ENCODE measurements at places on chromosomes 3 and 15.

- no peak for DNase-seq
These were observed 188.1 kb downstream of the THRB start for GRCh38 chr3:24306518-24306917.

DNA sequence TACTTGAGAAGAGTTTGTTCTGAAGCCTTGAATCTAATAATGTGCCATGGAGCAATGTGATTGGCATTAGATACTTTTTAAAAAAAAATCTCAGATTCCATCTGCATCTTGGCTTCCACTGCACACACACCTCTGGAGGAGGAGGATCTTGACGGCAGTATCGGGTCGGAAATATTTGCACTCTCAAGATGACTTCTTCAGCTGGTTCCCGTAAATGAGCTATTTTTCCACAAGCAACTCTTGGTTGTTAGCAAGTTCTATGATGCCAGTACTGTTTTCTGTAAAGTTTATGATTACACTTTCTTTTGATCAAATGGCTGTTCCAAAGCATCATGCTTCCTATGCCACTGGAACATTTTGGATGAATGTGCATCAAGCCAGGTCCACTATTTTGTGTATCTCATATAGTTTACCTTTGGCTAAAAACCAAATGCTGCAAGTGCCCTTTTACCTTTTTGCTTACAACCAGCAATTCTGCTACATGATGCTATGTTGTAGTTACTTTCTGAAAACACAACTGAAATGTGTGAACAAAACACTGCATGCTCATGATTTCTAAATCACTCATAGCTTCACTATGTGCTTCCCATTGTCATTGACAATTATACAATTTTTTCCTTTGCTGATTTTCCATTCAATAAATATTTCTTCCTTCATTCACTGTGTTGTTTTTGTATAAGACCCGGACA lies 43.8 kb downstream of the CCR3 start:
- no peak for DNase-seq

DNA sequence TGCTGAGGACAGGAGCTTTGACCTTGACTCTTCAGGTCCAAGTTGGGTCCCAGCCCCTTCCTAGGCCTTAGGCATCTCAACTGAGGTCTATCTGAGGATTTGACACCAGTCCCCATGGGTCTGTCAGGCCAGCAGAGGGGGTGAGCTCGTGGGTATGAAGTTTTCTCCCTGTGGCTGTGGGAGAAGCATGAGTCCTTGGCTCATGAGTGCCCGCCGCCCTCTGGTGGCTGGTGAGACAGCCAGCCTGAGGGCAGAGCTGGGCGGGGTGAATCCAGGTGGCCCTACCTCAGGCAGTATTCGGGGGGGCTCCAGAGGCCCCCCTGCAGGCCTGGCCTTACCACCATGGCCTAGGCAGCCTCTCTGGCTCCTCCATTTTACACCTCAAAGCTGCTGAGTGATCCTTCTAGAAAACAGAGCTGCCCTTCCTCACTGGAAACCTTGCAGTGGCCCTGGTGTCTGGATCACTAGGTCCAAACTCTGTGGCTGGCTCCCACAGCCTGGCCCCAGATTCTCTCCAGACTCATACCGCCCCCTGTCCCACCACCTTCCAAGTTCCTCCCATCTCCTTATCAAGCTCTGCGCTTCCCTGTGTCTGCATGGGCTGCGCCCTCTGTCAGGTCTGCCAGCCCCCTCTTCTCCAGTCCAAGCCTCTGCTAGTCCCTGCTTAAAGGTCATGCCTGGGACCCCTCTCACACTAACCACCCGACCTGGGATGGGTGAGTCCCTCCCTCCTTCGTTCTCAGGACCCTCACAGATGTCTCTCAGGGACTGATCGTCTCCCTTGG lies 16.1 kb downstream of the SH2D7 start:
- peak; percentile 57 for DNase-seq

DNA sequence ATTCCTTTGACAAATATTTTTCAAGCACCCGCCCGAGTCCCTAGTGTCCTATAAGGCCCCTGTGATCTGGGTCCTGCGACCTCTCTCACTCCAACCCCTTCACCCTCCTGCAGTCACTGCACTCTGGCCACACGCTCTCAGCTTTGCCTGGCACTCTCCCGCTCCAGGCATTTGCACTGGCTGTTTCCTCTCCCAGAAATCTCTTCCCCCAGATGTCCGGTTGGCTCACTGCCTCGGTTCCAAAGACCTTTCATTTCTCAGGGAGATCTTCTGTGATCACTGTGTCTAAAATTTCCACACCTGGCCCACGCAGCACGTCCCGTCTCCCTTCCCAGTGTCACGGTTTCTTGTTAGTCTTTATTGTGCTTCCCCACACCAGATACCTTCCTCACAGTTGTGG lies 97.4 kb downstream of the WNT7A start:
- DNase-seq, result no peak

GRCh38 chr3:153173758-153174516 lies 11.9 kb downstream of the RAP2B start:
- DNase-seq, result no peak

DNA sequence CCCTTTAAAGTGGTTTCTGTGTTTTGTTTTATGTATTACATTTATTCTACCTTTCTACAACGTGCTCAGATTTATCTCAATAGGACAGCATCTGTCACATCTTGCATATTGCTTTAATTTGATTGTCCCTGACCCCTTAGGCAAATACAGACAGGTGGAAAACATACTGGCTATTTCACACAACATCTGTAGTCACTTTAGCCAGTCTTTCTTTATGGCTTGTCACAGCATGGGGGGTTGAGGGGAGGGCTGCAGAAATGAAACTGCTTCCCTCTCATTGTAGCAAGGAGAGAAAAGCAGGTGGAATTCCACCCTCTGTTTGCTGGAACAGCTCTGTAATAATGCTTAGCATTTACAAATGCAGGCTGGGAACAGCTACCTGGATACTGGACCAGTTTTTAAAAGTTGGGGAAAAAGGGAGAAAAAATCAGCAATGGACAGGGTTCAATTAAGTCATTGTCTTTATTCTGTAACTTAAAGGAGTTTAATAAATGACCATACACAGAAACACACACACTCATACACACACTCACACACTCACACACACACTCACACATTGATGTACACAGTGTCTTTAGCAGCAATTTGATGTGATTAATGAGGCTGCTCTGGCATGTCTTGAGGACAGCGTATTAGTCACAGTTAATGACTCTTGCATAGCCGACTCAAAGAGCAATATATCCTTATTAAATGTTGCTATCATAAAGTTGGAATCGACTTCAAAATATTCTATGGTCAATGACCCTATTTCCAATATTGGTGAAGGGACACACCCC lies 283.7 kb upstream of the GBE1 start:
- DNase-seq, result peak; percentile 36

All from NCI-H524 treated with DMSO at 0.1 percent for 48 hours (cell line).